ENCODE measurements at places on chromosomes 2 and 18. TPM values are rescaled to one million over a fixed set of nuclear protein-coding genes. Genes with fewer than 3 reads are reported as not detected.

DNA sequence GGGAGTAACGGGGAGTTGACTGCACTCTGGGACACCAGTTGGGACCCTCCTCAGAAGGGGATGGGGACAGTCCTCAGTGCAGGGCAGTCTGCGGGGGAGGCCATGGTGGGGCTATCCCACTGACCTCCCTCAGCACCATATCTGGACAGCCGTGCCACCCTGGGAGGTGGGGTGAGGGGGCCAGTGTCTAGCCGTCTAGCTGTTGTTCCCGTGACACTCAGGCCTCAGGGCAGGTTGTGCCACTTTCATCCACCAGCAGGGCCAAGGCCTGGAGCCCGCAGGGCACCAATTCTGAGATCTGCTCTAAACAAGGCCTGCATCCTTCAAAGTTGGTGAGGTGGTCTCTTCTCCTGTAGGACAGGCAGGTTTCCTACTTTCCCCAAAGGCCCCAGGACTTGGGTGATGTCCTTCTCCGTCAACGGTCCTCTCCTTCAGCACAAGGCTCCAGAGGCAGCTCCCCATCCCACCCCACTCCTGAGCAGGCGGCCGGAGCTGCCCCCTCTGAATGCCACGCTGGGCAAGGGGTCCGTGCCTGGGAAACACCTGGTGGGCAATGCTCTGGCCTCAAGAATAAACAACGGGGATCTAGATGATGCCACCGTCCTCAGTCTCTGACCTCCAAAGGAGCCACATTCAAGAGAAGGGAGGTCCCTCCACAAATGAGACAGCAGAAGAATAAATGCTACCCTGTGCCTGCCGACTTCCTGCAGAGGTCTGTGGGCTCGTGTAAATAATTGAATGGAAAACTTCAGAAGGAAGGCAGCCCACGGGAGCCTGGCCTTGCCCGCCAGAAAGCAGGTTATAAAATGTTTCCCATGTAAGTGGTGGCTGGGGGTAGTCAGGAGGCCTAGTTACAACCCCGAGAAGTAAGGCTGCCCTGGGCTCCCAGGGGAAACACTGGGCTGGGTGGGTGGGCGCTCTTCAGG is 42.8 kb upstream of the PTMA start:
- DNase-seq = no peak

DNA sequence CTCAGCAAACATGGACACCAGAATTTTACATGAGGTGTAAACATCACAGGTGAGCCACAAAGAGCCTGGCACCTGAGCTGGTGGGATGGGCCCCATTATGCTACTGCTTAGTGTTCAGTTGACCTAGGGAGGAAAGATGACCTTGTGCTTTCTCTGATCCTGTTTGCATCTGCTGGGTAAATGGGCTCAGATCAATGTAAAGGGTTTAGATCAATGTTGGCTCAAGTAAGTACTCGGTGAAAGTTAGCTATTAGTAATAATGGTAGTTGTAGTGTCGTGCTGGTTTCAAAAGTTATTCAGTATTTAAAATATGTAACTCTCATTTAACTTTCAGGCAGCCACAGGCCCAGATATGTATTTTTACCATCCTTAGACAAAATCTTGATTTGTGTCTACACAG is 19.8 kb downstream of the ABHD3 start:
- DNase-seq = no peak

GRCh38 chr18:40355726-40356125 is 1599.3 kb upstream of the PIK3C3 start:
- no peak for DNase-seq

DNA sequence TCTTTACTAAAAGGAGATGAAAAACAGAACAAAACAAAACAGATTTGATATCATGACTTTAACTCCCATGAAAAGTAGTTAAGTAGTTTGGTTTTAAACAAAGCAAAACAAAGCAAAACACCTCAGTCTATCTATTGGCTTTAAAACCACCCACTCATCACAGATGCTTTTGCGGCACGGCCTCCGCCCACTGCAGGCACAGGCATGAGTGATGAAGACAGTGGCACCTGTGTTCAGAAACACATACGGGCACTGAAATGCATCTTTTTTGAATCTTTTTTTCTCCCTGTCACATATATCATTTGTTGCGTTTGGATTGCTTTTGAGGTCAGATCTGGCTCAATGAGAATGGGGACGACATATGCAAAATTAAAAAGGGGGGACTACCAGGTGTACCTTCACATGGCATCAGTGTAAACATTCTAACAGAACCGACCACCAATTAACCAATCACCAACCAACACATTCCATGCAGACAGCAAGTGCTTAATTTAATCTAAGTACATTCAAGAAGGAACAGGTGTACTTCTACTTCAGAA is 147.4 kb upstream of the REV1 start:
- DNase-seq = no peak

- DNase-seq = no peak
These were observed 38.8 kb upstream of the ERMN start for GRCh38 chr2:157364257-157364974.

- no peak for DNase-seq
These were observed 10.9 kb upstream of the EIF2AK2 start for GRCh38 chr2:37167636-37168180.

- DNase-seq = no peak
These were observed 76.4 kb upstream of the UXS1 start for GRCh38 chr2:106270471-106270891.

GRCh38 chr2:46471-47345 is at the start of gene FAM110C:
Gene FAM110C (minus strand): TSS chr2:46505. CDS start chr2:46385, 120 bp downstream.
- no peak for DNase-seq

DNA sequence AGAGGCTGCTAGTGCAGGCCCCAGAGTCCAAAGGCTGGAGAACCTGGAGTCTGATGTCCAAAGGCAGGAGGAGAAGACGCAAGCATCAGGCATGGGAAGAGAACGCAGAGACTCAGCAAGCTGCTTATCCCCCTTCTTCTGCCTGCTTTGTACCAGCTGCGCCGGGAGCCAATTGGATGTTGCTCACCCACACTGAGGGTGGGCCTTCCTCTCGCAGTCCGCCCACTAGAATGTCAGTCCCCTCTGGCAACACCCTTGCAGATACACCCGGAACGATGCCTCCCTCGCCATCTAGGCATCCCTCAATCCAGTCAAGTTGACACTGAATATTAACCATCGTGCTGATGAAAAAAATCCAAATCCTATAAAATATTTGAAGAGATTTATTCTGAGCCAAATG is 141.6 kb downstream of the TWIST2 start:
- DNase-seq = no peak

DNA sequence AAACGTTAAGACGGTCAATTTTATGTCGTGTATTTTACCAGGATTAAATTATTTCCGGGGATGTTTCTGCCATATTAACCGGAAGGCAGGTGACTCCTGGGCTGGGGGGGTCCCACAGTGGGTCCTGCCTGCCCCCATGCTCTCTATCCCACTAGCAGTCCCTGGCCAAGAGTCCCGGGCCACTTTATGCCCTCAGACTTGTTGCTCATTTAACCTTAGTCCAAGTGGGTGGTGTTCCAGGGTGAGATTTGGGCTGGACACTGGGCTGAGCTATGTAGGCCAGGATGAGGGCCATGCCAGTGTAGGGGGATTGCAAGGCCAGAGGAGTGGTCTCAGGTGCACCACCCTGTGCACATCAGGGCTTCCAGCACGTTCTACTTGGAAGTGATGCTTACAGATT is 24.1 kb downstream of the TWIST2 start:
- no peak for DNase-seq

DNA sequence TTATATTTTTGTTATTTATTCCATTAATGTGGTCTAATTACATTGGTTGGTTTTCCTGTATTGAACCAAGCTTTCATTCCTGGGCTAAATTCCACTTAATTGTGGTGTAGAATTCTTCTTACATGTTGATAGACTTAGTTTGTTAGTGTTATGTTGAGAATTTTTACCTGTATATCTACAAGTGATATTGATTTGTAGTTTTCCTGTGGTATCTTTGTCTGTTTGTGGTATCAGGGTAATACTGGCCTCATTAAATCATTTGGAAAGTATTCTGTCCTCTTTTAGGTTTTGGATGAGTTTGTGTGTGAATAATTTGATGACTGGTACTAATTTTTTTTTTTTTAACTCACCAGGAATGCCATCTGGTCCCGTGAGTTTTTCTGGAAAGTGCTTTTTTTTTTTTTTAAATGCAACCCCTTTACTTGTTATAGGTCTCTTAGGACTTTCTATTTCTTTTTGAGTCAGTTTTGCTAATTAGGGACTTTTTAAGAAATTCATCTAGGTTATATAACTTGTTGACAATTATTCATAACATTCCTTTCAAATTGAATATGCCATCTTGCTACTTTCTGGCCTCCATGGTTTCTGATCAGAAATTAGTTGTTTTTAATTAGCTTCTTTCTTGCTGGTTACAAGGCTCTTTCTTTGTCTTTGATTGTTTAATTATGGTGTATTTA is 232.8 kb downstream of the CCDC85A start:
- DNase-seq = no peak

- DNase-seq = no peak
These were observed 83.3 kb upstream of the CD28 start for GRCh38 chr2:203623096-203623495.

GRCh38 chr18:31430554-31430953 is 17.0 kb upstream of the DSG3 start:
- no peak for DNase-seq

GRCh38 chr2:164850235-164850634 is 8.6 kb upstream of the COBLL1 start:
- DNase-seq = no peak

DNA sequence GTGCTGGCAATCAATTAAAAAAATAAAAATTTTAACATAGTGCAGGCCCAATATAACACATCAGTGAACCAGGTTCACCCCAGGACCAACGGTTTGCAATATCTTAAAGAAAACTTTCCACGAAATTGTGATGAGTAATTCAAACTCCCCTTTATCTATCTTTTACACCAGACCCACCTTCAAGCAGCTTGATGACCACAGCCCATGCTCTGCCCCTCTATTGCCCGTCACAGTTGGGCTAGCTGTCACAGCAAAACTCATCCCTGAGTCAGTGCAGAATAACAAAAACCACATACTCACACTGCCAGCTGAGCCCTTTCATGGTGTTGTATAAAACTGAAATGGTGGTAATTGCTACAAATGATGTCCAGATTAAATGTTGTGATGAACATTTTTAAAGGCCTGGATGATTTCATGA is 112.5 kb upstream of the CREB1 start:
- no peak for DNase-seq

- no peak for DNase-seq
These were observed 4.0 kb upstream of the SLC11A1 start for GRCh38 chr2:218378053-218378452.

GRCh38 chr2:228432116-228432515 is 250.6 kb upstream of the SPHKAP start:
- DNase-seq = no peak

DNA sequence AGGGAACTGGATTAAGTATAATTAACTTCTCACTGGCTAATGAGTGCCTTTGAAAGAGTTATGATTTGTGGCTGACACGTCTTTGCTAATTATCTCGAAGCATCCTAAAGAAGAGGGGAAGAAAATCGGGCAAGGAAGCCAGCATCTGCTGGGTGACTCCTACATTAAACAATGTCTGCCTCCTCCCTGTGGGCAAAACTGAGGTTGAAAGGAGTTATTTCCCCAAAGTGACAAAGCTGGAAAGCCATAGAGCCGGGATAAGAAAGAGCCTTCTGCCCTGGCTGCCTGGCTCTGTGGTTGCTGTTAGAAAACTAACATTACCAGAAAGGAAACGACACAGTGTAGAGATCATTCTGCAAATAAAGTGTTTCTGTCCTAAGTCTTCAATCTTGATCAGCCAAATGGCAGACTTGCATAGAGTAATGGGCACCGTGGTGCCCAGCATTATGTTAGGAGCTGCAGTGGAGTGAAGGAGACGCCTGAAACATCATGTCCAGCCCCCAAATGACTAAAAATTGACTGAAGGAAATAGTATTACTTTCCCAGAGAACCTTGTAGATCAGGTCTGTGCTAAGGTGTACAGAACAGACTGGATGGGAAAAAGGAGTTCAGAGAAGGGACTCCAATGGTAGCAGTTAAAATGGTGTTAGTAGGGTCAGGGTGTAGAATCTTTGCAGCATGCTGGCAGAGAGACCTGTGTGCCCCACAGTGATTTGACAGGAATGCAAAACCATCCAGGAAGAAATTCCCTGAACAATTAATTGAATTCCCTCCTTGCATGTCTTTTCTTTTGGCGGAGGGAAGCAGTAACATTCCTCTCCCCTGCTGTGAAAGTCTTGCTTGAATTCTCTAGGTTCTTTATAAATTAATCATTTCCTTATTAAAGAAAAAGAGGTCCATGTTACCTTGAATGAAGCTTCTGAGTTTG is 44.4 kb downstream of the ALPK2 start:
- peak; percentile 53 for DNase-seq

- DNase-seq = no peak
These were observed 5.2 kb upstream of the NDUFV2 start for GRCh38 chr18:9097349-9097748.

DNA sequence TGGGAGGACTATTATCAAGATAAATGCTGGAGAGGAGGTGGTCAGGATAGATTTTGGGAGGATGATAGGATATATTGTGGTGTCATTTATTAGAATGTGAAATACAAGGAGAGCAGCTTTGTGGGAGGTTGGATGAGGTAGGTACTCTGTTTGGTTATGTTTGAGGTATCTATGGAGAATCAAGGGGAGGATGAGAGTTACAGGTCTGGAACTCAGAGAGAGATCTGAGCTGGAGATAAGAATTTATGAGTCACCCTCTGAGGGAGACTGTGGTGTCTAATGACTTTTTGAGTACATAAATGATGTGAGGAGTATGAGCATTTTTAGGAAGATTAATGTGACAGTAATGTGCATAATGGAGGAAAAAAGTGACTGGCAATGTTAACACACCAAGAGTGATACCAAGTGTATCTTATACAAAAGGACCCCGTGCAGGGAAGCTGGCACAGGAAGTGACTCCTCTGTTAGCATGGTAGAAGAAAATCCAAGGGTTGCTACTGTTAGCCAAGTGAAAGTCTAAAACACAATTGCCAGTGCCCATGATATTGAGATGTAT is 48.2 kb downstream of the CRIM1 start:
- no peak for DNase-seq

DNA sequence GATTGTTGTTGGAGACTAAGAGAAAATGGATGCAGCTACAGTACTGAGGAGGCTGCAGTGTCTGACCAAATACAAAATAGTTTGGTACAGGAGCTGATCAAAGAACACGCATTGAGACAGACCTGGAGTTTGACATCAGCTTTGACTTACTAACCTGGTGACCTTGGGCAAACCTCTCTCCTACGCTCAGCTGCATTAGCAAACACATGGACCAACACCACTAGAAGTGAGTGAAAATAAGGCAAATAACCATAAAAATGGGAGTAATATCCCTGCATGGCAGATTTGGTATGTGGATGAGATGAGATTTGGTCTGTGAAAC is 126.5 kb downstream of the LPIN1 start:
- DNase-seq = no peak

C2orf72 gene
- total RNA-seq = 1.1 TPM

MC5R gene
- total RNA-seq = 0.31 TPM

POLR1B gene
- 71.1 TPM for total RNA-seq

TMEM163 gene
- total RNA-seq = 2.8 TPM

ACTG2 gene
- 13.7 TPM for total RNA-seq

PLCL1 gene
- total RNA-seq = not detected

RAMP1 gene
- 0.65 TPM for total RNA-seq

NEB gene
- 2.6 TPM for total RNA-seq

MAL gene
- total RNA-seq = not detected

POMC gene
- total RNA-seq = 2.2 TPM

KIAA2012 gene
- total RNA-seq = not detected

REG3G gene
- total RNA-seq = not detected

TMEM169 gene
- 2.5 TPM for total RNA-seq

PLB1 gene
- 0.20 TPM for total RNA-seq

AMER3 gene
- total RNA-seq = 0.19 TPM

ANKRD30B gene
- not detected for total RNA-seq

LINC00305 gene
- total RNA-seq = not detected

AMMECR1L gene
- total RNA-seq = 18.8 TPM

CRYBA2 gene
- total RNA-seq = not detected

L3MBTL4 gene
- 2.4 TPM for total RNA-seq

Data from H1 (cell line).